NCI-H345 (cell line): ENCODE measurements at places on chromosomes 1 and 21.

DNA sequence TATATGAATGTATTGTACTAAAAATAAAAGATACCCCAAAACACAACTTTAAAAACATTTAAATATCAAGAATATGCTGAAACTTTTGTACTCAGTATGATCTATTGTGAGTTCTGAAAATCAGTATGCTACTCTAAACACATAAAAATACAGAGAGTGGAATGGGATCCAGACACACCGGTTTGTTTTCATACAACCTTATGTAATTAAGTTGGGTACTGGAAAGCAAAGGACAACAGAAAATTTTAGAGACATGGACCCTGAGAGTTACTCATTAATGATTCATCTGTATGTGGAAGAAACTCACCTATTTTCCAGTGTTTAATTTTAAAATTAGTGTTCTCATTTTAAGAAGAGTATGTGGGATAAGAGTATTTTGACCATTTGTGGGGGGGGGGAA, 927 bp upstream of the CFHR3 start:
- no peak for DNase-seq

- peak; percentile 83 for DNase-seq
Observed at GRCh38 chr1:75079538-75080290, 54.5 kb upstream of the LHX8 start.

GRCh38 chr1:54122992-54123391, 29.8 kb downstream of the CDCP2 start:
- no peak for DNase-seq

DNA sequence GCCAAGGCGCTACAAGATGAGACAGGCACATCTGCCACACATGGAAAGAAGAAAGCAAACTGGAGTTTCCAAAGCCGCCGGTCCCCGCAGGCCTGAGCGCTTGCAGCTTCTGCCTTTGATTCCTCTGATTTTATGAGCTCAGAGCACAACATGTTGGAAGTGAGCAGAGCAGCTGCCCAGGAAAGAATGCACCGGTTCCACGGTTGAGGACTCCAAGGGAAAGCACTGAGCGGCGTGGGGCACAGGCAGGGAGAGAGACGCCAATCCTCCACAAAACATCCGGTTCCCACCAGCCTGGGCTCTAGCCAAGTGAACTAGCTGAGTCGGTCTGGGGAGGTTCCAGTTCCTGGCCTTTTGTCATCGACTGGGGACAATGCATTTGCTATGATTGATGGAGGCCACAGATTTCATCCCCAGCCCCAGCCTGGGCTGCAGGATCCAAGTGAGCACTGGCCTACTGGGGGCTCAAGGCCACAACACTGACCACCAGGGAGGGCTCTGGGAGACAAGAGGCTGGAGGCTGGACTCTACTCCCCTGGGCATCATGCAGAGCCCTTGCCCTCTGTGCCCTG, 253.1 kb upstream of the IRF2BP2 start:
- DNase-seq, result no peak

DNA sequence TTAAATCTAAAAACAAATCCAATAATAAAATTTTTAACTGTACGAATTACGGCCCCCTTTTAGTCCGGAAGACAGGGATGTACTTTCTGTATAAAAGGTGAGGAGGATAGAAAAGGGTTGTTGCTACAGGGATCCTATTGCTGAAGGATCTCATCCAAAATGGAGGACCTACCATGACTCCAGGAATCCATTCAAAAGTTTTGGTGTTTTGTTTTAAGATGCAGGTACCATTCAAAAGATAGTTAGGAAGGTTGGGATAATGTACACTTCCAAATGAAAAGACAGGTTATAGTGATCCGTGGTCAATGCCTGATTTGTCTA, 1.3 kb upstream of the ENAH start:
- DNase-seq, result peak; percentile 9
